ENCODE measurements at places on chromosomes 12 and 14.
A peak's percentile ranks its signal among the peaks of the same experiment; 100 is the strongest.

DNA sequence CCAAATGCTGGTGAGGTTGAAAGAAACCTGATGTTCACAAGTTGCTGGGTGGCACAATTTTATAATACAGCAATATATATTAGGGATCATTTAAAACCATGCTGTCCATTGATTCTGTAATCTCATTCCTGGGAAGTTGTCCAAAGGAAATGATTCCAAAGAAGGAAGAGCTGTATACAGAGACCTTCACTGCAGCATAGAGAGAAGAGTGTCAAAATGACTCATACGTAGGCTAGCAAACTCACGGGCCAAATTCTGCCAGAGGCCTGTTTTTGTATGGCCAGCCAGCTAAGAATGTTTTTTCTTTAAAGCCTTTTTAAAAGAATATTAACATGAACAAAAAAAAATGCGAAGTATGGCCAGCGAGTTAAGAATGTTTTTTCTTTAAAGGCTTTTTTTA is 69.2 kb upstream of the MED13L start:
- peak; percentile 64 for DNase-seq

- no peak for DNase-seq
Measured at GRCh38 chr12:129901254-129901653, 2.6 kb downstream of the TMEM132D start.

DNA sequence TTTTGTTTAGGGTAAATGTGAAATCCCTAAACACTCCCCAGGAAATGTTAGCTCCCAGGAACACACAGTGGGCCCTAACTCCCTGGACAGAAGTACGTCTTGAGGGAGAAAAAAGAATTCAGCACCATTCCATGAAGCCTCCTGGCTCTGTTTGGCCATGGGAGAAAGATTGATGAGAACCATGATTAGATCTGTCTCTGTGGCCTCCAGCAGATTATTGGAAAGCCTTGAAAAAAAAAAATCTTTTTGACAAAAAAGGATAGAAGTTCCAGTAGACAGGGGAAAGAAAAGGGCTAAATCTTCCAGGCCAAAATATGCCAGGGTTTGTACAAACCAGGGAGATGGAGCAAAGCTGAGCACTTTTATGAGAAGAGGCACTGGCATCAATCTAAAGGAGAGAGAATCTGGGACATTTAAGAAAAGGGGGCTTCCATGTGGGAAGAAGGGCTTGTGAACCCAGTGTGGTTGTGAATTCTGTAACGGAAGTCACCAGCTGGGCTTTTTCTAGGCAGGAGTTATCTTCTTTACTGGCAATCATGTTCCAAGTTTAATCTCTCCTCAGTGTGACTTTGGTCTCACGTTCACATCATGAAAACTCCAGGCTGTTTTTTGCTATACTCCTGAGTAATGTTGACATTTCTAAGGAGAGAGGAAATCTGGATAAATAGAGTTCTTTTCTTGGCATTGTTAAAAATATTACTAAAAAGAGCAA is 426.7 kb downstream of the RAD51B start:
- no peak for DNase-seq

- DNase-seq: no peak
Measured at GRCh38 chr14:65352964-65353530, 59.5 kb upstream of the FUT8 start.

GRCh38 chr14:36947362-36947761 is 225.0 kb downstream of the SLC25A21 start:
- no peak for DNase-seq

- no peak for DNase-seq
Measured at GRCh38 chr12:42957561-42958290, 368.2 kb upstream of the PRICKLE1 start.

DNA sequence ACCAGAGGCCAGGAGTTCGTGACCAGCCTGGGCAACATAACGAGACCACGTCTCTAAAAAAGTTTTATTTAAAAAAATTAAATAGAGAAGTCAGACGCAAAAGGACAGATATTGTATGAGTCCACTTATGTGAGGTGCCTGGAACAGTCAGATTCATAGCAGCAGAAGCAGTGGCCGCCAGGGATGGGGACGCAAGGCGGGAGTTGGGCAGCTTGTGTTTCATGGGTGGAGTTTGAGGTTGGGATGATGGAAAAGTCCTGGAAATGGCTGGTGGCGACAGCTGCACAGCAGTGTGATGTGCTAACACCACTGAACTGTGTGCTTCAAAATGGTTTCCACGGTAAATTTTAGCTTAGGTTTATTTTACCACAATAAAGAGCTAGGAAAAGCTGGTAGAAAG is 57.6 kb upstream of the DDX11 start:
- DNase-seq: no peak

- DNase-seq: no peak
Measured at GRCh38 chr12:81141217-81141616, 63.3 kb downstream of the ACSS3 start.

DNA sequence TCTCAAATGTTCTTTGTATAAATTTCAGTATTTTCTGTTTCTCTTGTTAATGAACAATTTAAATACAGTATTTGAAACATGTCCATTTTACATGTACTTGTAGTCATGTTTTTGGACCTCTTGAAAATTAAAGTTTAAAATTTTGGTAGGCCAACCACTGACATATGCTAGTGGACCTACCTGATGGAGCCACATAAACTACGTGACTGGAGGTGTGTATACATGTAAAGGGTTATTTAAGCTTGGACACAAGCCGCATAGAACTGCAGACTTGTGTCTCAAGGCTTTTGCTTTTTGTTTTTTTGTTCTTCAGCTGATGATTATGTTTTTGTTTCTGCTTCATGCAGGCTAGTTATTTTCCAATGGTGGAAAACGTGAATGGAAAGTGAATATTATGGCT is 568.5 kb upstream of the MDGA2 start:
- DNase-seq: no peak

DNA sequence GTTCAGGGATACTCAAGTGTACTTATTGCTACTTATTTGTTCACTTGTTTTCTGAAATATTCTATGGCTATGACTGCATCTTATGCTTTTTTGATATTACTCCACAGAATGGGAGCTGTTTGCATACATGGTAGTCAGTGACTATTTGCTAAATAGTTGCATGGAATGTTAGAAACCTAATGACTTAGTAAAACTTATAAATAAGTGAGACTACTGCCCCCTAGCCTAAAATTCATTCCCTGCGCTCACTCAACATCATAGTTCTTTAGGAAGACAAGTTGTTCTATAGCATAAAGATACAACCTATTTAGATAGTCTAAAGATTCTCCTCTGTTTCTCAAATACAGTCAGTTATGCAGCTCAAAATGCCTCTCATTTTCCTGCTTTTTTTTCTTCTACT is 305.5 kb downstream of the CEP128 start:
- no peak for DNase-seq

DNA sequence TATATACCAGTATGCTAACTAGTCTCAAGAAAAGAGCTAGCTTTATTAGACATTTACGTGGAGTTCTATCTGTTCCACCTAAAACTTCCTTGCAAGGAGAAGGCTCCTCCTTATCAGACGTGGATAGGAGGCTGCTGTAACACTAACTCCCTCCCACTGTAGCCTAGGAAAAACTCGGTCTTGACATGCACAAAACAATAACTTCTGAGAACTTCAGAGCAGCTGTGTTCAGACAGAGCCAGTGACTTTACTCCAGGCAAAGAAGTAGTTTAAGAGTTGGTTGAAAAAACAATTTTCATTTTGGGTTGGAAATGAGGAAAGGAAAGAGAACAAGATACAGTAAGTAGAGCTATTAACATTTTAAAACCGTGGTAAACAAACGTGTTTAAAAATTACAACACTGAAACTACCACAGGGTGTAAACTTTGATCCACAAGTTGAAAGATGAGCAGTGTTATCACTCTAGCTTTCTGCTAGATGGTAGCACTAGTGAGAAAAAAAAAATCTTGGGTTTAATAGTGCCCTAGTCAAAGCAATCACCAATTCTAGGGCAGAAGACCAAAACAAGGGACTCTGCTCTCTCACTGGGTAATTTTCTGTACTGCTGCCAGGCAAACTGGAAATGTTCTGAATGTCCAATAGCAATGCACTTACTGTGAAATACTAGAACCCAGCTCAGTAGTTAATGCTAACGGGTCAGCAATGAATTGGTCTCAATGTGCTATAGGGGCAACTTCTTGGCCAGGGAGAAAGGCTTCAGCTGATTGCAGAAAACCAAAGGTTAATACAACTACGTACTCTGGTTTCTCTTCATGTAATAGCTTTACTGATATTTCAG is 2.4 kb downstream of the ATF7 start:
- DNase-seq: no peak

DNA sequence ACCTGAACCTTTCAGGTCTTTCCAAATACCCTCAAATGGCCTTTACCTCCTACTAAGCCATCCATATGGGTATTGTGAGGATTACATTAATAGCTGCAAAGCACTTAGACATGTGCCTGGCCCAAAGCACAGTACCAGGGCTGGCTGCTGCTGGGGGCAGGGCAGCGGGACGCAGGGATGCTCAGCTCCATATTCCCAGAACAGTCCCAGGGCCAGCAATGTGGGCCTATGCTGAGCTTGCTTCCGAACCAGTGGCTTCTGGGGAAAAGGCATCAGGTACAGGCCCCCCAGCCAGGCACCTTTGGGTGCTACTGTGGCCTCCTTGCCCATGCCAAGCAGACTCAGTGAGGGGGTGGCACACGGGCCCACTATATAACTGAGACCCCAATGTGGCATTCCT is 10.4 kb downstream of the ACTN1 start:
- DNase-seq: no peak

- DNase-seq: no peak
Measured at GRCh38 chr14:30799933-30800332, 74.4 kb upstream of the COCH start.

- no peak for DNase-seq
Measured at GRCh38 chr12:112936264-112936663, 2.0 kb upstream of the OAS3 start.

DNA sequence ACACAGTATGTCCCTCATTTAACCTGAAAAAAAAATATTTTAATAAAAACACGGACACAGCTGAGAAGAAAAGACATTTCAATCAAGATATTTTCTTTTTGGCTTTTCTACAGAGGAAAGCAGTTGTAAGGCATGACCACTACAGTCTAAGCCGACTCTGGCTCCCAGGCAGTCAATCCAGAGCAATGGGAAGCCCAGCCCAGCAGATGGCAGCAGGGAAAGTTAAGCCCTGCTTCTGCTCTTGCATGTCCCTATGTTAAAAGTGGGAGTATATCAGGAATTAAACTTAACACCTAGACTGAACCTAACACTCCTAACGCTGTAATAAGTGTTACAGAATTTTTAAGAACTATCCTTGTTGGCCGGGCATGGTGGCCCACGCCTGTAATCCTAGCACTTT is 19.5 kb upstream of the HAL start:
- DNase-seq: no peak

GRCh38 chr12:99433155-99433554 is 214.4 kb upstream of the GARIN6 start:
- DNase-seq: no peak

DNA sequence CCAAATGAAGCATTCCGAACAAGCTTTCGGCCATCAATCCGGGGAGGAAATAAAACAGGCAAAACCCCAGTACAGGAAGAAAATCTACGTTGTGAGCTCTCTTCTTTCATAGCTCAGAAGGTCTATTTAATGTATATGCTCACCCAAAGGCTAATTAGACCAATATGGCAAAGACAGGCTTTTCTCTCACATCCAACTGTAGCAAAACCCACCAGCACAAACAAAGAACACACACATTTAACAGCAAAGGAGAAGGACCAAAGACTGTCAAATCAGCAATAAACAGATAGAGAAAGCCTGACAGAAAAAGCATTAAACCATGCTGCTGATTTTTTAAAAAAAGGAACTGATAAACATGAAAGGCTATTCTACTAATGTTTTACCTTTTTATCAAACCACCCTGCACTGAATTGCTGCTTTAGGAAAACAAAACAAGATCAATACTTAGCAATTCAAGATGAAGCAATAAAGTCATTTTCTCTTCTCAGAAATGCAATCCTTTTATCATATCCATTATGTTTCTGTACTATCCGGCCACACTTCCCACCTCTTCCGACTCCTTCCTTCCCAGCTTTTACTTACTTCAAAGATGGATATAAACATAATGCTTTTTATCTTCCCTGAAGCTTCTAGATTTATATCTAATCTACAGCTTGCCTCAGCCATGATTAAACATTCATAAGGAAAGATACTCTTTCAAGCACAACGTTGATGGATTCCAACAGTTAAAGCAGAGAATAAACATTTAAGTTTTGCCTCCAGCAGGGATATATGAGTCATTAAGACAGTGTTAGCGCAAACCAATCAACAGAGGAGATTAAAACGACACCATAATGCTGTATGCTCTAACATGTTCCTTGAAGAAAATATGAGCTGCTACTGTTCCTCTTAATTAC is 74.6 kb upstream of the BBS10 start:
- no peak for DNase-seq

GRCh38 chr12:126343321-126343720 is 1278.1 kb downstream of the AACS start:
- no peak for DNase-seq

DNA sequence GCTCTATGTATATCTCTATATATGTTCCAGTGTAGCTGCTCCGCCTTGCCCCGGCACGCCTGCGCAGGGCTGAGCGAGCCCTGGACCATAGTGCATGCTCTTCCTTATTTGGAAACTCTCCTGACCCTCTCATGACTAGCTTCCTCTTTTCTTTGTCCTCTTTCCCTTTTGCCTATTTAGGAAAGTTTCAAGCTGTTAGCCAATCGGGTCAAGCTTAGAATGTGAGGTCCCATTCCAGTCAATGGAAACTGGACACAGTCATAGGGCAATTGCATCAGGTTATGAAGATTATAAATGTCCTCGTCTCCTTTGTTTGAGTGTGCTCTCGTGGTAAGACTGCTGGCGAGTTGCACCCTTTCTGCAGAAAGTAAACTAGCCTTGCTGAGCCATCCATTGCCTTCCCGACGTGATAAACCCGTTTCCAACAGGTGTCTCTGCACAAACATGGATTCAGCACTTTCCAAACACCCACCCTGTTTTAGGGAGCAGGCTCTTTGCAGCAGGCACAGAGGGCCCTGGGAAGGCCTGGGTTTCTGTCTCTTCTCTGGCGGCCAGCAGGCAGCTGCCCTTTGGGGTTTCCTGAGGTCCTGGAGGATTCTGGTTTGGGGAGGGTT is 30.9 kb downstream of the CCDC92 start:
- no peak for DNase-seq

- DNase-seq: no peak
Measured at GRCh38 chr14:91145391-91146160, 31.7 kb downstream of the DGLUCY start.

- no peak for DNase-seq
Measured at GRCh38 chr12:20423557-20423956, 55.2 kb downstream of the PDE3A start.
